Stimulated activated CD8-positive, alpha-beta memory T cell treated with anti-CD3 and anti-CD28 coated beads, Interleukin-4, amount 100 ng/mL, for 4 hours (primary cell): ENCODE measurements at places on chromosomes 5 and 9.

GRCh38 chr9:2227144-2227867, 212.2 kb downstream of the SMARCA2 start:
- DNase-seq = no peak

GRCh38 chr5:179595916-179596315, 27.6 kb downstream of the HNRNPH1 start:
- DNase-seq = no peak

GRCh38 chr5:59640411-59640810, 253.1 kb downstream of the PDE4D start:
- no peak for DNase-seq

GRCh38 chr5:89421035-89421434, 538.1 kb upstream of the MEF2C start:
- DNase-seq = no peak

- DNase-seq = no peak
Observed at GRCh38 chr5:7638456-7638855, 212.5 kb downstream of the CFAP90 start.

DNA sequence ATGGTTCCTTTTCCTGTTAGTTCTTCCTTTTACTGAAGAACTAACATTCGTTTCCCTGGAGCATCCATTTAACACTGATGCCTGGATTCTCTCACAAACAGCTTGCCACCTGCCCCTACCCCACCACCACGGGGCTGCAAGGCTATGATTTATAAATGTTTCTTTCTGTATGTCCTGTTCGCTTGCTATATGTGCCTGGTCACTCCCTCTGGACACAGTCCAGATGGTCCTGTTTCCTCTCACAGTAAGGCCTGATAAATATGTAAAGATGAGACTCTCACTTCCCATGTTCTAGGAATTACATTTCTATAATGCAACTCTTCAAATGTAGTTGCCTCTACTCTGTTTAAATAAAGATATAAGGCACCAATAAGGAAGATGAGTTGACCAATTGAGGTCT, 146.4 kb upstream of the SHB start:
- no peak for DNase-seq

DNA sequence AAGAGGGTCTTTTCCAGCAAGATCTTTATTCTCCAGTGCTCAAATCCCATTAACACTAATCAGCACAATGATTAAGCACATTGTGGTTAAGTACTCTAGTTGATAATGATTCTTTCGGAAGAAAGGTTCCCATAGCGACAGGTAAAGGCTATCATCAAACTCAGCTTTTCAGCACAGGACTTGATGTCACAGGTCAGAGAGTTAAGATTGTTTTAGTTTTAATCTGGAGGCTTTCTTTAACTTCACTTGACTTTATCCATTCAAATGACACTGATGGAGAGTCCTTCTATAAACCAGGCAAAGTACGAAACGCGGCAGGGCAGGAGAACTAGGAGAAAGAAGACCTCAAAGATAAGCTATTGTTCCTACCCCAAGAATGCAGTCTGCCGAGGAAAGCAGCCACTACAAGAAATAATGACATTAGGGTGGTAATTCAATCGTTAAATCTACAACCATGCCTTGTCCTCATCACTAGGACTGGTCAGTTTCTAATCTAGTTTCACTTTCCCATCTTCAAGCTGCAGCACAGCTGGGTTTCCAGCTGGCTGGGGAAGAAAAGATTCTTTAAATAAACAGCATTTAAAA, 4.6 kb downstream of the NRG2 start:
- no peak for DNase-seq

DNA sequence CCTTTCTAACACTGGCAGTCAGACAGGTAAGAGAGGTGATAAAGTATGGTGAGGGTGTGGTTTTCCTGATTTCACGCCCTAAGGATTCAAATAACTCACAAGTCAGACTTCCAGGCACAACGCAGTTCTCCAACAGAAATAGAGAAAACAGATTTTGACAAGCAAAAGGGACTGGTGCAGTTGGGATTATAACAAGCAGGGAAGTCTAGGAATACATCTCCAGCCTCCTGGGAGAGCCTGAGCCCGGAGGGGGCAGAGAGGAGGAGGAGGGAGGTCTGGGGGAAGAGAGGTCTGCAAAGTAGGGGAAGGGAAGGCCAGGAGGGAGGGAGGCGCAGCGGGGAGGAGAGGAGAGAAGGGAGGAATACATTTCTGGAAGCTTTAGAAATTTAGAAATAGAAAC, 1.6 kb downstream of the CMBL start:
- DNase-seq = no peak

GRCh38 chr5:119948162-119948561, 318.8 kb downstream of the FAM170A start:
- no peak for DNase-seq

DNA sequence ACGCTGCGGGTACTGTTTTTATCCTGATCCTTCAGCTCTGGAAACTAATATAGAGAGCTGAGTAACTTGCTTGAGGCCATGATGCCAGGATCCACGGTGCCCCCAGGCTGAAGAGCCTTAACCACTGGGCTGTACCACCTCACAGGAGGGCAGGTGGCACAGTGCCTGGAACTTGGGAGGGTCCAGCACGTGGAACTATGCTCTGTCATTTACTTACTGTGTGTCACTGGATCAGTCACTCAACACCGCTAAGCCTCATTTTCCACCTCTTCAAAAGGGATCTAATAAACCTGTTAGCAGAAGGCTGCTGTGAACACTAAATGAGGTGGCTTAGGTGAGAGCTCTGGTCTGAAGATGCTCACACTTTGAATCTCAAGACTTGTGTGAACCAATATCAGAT, 29.6 kb downstream of the KCNIP1 start:
- no peak for DNase-seq

DNA sequence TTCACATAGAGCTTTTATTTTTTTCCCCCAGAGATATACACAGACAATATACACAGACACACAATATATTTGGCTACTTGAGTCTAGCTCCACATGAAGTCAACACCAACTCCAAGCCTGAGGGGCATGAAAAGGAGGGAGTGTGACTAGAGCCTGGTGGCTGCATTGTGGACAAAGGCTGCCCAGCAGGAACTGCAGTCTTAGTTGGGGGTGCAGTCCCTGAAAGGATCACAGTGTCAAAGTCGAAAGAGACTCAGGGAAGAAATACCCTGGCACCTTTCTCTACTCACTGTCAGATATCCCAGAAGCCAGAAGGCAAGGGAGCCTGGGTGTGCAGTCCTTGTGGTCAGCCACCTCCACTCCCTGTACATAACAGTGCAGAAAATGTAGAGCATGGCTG, 231.6 kb upstream of the RPS23 start:
- no peak for DNase-seq

GRCh38 chr5:172106511-172107356, 81.3 kb downstream of the STK10 start:
- DNase-seq = peak; percentile 46

DNA sequence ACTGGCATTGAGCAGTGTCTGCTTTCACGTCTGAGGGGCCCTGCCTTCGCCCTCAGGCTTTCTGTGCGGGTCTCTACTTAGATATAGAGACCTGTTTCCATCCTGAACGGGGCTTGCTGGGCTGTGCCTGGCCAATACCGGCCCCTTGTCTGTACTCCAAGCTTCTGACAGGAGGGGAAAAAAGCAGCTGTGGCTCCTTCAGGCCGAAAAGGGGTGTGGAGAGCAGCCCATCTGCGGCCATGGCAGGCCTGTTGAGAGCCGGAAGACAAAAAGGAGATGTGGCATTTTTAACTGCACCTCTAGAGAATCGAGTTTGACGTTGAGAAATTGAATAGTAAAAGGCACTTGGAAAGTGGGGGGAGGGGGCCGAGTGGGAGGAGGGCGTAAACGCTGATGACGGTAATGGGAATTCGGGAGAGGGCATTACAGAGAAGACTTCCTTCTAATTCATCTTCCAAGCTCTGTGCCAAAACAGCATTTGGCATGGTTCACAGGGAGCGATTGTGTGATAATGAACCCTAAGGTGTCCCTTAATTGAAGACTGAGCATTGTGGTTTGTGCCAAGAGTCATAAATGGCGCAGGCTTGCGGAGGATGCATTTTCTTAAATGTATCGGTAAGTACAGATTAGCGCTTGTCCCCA, 25.1 kb upstream of the PRDM12 start:
- DNase-seq = no peak

DNA sequence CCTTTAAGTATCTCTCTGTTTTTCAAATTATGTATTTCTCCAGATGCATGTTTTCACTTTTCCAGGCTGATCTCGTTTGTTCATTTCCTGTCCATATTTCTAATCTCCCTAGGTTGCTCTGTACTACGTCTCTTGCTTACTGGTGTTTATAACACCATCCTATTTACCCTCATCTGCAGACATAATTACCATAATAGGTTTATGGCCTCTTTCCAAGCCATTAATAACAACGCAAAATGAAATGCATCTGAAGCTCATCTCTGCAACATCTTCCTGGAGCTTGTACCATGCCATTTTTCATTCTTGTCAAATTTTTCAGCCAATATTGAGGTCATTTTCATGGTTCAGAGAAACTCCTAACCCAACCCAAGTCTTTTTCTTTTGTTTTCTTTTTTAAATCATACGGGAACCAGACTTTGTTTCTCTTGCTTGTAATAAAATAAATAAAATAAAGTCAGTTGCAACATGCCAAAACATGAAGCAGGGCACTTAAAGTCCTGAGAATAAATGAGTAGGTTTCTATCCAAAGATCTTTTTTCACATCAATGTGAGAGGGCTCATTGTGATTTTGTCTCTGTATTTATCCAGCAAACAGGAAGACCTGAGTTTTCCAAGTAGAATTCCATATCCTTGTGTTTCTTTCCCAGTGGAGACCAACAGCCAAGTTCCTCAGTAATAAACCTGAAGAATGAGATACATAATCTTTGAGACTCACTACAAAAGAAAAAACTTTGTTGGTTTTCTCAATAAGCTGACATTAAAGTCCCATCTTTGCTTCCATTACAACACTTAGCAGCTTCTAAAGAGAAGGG, 37.0 kb downstream of the DPYSL3 start:
- no peak for DNase-seq

- no peak for DNase-seq
Observed at GRCh38 chr5:150284311-150284710, 5.3 kb downstream of the CAMK2A start.
